KG1 (cell line): ENCODE measurements at places on chromosomes 12 and 14.

GRCh38 chr12:19894050-19894449 lies 454.8 kb downstream of the AEBP2 start:
- DNase-seq, result no peak

DNA sequence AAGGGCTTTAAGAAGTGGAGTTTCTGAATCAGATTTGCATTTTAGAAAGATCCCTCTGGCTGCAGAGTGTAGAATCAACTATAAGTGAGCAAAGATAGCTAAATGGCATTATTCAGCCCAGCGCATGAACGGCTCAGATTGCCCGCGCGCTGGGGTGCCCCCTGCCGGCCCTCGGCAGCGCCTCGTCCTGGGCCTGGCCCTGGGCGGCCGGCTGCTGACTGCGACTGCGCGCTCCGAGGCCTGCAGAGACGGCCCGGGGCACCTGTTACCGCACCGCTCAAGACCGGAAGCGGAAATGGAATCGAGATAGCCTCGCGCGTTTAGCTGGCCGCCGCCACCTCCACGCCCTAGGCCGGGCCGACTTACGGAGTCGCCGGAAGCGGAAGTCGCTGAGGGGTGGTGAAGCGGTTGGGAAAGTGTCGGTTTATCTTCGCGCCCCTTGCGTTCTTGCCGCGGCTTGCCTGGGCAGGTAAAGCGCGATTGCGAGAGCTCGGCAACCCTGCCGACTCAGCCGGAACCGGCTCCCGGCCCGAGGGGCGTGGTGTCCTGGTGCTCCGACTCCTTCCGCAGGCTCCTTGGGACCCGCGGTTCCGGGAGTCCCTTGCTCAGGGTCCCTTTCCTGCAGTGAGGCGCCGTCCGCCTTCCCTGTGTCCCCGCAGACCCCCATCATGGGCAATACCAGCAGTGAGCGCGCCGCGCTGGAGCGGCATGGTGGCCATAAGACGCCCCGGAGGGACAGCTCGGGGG lies at the start of gene PRKAB1:
Gene PRKAB1 (plus strand): TSS at position 557 of the 747 bp plus-strand sequence. CDS start 112 bp downstream, at position 669.
- DNase-seq, result peak; percentile 96

DNA sequence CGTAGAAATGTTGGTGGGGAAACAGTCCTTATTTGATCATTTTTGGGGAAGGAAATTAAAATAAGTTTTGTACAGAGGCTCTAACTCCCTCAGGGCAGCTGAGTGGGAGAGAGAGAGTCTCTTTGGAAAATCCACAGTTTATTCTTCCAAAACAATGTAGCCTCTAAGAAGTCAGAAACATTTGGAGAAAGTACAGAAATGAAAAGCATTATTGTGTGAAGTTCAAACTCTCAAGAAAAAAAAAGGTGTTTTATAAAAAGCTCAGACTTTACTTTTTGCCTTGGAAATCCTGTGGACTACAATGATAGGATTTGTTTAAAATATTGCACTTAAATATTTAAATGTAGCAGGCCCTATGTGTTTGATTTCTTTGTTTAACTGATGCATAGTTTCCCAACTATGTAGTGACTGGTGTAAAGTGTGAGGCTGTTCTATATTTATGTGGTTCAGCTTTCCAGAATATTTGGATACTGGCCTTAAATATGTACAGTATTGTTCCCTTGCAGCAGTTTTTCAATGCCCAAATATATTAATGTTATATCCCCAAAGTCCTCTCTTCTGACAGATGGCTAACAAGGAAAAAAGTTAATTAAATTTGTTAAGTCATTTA lies 82.0 kb upstream of the OTOGL start:
- DNase-seq, result no peak

DNA sequence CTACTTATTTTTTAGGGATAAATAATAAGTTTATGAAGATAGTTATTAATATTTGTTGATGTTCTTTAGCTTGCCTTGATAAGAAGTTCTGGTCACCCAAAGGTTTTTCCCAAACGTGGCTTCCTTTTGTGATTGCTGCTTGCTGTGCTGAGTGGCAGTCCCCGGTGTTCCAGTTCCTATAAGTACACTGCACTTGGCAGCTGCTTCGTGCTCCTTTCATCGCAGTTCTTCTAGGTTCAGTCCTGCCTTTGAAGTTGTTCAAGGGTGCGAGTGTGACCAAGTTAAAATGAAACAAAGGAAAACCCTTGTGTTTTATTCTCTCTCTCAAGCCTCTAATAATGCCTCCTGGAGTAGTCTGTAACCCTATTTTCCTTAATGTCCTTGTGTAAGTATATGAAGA lies 128.5 kb upstream of the ATF1 start:
- DNase-seq, result no peak

- no peak for DNase-seq
These were observed 98.9 kb downstream of the DENND5B start for GRCh38 chr12:31491841-31492598.

GRCh38 chr14:35971965-35972630 lies 146.0 kb downstream of the BRMS1L start:
- DNase-seq, result no peak
